ENCODE measurements at places on chromosomes 16 and 17.
A peak's percentile ranks its signal among the peaks of the same experiment; 100 is the strongest.

DNA sequence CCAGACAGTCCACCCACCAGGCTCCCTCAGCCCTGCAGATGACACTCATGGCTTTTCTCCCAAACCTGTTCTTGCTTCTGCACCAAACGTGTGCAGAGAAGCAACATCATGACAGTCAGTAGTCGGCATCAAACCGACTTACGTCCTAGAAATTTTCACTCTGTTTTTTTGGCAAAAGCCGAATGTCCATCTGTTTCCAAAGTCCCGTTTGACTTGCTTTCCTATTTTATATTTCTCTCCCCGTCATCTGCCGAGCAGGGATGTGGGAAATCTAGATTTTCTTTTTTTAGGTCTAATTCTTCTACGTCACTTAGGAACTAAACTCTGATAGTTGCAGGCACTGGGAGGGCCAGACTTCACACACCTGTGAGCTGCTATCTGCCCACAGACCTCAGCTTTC lies 104.9 kb downstream of the RMI2 start:
- DNase-seq, result no peak

DNA sequence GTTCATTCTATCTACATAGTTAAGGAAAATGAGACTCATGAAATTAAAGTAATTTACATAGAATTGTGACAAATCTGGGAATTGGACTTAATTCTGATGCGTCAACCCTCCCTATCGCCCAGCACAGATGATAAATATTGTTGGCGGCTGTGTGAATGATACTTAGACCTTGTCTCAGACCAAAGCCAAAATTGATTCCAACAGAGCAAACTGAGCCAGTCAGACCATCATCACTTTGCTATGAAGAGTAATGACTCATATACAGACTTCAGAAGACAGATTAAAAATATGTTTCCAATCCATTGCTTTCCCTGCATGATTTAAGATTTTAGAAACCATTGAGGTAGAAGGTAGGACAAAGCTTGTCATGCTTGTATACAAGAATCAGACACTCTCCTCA lies 1156.7 kb upstream of the CDH8 start:
- DNase-seq, result no peak

GRCh38 chr17:80031691-80032430 lies 3.8 kb downstream of the TBC1D16 start:
- no peak for DNase-seq

GRCh38 chr17:45823598-45823997 lies 21.1 kb upstream of the SPPL2C start:
- DNase-seq, result no peak

- DNase-seq, result peak; percentile 2
Observed at GRCh38 chr17:35612924-35613521, 25.9 kb downstream of the AP2B1 start.

DNA sequence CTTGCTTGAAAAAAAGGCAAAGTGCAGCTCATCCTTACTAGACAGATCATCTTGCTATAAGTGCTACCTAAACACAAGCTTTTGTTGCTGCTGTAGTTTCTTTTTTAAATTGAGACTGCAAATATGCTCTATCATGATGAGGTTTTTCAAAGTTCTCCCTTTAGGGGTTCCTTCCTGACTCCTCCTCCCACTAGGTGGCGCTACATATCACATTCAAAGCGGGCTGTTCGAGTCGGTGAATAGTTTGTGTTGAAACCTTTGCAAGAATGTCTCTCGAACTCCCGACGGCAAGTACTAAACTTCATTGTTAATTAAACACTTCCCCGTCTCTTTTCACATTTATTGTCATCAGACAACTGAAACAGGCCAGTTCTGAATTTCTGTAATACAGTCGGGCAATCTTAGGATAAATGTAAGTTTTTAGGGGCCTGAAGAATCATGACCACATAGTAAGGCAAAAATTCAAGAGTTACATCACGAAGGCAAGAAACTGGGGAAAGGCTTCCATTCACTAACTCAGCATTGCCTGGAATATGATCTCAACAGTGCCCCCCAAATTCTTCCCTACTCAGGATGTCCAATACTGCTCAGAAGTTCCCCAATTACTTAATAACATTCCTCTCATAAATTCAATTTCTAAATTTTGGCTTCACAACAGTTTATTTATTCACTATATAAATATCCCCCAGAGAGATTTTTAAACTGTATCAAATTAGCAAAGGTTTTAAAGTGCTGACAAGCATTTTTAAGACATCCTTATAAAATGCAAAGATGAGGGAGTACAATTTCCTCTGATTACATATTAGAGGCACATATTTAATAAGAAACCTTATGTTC lies 6.7 kb downstream of the HS3ST3A1 start:
- DNase-seq, result peak; percentile 67

GRCh38 chr17:12512694-12513355 lies 152.9 kb upstream of the MYOCD start:
- DNase-seq, result no peak

DNA sequence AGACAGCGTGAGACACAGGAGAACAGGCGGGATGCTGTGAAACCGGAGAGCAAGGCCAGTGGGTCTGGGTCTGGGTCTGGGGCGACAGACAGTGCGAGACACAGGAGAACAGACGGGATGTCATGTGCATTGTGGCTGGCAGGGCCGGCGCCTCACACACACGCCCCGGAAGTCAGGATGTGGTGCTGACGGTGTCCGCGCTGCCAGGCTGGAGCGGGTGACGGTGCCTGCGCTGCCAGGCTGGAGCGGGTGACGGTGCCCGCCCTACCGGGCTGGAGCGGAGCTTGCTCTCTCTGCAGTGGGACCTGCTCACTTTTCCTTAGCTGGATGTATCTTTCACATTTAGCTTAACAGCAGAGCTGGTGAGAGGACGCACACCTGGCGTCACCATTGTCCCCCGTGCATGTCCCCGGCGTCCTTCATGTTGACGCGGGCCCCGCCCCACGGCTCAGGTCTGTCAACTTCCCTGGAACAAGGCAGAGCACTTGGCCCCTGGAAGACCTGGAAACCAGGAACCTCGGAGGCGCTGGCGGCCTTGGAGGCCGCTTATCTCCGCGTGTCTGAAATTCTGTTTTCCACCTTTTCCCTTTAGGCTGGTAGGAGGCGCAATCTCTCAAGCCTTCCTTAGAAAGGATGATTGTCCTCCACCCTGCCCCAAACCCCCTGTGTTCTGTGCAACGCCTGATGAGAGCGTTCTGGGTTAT lies 43.0 kb upstream of the ZNF750 start:
- DNase-seq, result peak; percentile 76

DNA sequence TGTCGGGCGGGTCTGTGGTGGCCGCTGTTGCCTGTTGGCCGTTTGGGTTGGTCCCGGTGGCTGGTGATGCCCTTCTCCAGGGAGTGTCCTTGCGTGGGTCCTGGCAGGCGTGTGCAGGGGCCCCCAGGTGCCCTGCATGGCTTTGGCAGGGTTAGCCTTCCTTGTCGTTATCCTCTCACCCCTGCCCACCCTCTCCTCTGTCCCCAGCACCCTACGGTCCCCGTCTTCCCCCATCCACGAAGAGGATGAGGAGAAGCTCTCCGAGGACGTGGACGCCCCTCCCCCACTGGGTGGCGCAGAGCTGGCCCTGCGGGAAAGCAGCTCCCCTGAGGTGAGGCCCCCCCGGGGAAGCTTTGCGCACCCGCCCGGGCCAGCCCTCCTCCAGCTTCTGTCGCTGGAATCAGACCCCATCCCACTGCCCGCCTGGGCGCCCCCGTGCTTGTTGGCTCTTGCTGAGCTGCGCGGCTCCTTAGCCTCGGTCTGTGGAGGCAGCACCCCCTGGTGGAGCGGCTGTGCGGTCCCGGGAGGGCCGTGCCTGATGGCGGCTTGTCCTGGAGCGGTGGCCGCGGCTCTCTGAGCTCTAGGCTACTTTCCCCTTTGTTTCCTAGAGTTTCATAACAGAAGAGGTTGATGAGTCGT lies 10.6 kb upstream of the NUDT16L1 start:
- DNase-seq, result no peak

DNA sequence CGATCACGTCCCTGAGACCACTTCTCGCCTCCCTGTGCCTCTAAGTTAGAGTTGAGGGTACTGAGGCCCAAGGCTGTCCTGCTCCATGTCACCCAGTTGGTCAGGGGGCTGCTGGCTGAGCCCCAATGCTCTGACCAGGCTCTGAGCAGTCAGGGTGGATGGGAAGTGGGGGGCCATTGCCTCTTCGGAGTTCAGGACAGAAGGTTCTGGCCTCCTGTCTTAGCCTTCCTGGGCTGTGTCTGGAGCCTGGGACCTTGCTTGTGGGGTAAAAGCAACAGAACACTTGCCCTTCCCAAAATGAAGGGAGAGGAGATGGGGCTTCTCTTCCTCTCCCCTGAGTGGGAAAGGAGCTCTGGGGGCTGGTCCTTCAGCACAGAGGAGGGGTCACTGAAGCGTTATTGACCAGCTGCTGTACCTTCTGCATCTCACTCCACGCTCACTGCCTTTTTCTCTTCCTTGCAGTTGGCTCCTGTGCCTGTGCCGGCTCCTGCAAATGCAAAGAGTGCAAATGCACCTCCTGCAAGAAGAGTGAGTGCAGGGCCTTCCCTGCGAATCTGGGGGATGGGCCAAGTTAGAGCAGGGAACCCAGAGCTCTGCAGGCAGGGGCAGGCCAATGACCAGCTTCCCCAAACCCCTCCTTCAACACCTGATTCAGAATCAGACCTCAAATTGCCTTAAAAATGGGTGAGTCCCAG lies 580 bp downstream of the MT1X start:
- DNase-seq, result no peak

DNA sequence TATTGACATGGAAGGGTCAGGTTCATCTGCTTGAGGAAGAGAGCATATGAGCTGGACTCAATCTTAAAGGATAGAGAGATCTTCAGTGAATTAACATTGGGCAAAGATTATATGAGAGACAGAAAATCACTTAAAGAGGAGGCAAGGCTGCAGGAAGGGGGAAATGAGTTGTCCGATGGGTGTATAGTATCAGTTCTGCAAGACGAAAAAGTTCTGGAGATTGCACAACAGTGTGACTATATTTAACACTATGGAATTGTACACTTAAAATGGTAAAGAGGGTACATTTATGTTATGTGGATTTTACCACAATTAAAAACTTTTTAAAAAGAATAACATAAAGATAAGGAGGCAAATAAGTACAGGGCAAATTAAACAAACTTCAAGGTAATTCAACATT lies 80.7 kb downstream of the HELZ start:
- no peak for DNase-seq

- no peak for DNase-seq
Observed at GRCh38 chr17:49987681-49988441, 7.2 kb downstream of the DLX3 start.

DNA sequence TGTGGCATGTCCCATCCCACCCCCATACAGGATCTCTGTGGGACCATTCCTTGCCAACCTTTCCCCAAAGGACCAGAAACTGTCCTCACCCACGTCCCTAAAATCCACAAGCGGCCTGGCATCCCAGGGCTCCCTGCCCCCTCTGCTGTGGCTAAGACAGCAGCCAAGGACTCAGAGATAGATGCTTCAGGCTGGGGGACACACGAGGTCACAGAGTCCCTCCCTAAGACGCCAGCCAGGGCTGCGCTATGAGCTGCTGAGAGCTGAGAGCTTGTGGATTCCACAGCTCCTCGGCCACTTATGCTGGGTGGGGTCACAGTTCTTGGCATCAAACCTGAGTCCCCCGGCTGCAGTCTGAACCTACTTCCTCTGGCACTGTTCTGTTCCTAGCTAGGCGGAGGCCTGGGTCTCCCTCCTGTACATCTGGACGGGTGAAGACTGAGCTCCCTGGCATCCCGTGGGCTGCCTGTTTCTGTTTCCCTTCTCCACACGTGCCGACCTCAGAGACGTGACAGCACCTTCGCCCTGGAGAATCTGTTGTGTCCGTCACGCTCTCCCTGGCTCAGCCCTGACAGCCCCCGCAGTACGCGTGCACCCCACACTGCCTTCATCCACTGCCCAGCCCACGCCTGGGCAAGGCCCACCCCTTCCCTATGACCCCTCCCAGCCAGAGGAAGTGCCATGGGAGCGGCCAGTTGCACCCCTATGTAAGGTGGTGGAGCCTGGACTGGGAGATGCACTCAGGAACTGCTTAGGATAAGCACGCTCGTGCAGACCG lies 61.2 kb downstream of the ENGASE start:
- DNase-seq, result no peak

- no peak for DNase-seq
Observed at GRCh38 chr17:58176200-58176599, 9.4 kb downstream of the OR4D2 start.

GRCh38 chr16:67191411-67191994 lies 452 bp upstream of the E2F4 start:
- no peak for DNase-seq

DNA sequence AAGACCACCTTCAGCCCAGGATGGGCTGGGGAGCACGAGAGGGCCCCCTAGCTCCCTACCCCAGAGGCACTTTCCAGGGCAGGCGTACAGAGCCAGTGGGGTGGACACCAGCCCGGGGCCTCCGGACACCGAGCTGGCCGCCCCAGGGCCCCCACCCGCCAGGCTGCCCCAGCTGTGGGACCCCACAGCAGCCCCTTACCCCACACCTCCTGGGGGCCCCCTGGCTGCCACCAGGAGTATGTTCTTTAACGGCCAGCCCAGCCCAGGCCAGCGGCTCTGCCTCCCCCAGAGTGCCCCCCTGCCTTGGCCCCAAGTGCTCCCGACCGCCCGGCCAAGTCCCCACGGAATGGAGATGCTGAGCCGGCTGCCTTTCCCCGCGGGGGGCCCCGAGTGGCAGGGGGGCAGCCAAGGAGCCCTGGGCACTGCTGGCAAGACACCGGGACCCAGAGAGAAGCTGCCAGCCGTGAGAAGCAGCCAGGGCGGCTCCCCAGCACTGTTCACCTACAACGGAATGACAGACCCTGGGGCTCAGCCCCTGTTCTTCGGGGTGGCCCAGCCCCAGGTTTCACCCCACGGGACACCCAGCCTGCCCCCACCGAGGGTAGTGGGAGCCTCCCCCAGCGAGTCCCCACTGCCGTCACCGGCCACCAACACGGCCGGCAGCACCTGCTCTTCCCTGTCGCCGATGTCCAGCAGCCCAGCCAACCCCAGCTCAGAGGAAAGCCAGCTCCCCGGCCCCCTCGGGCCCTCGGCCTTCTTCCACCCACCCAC lies 24.3 kb upstream of the ZFPM1 start:
- DNase-seq, result no peak

GRCh38 chr17:48542114-48542656 lies 2.7 kb downstream of the HOXB2 start:
- DNase-seq, result no peak

GRCh38 chr17:33990943-33991706 lies 264.0 kb upstream of the CCL2 start:
- DNase-seq, result no peak

GRCh38 chr17:44220213-44221083 lies 973 bp upstream of the UBTF start:
- DNase-seq, result peak; percentile 50

All from T follicular helper cell (primary cell).